ENCODE measurements at places on chromosomes 2 and 18.

DNA sequence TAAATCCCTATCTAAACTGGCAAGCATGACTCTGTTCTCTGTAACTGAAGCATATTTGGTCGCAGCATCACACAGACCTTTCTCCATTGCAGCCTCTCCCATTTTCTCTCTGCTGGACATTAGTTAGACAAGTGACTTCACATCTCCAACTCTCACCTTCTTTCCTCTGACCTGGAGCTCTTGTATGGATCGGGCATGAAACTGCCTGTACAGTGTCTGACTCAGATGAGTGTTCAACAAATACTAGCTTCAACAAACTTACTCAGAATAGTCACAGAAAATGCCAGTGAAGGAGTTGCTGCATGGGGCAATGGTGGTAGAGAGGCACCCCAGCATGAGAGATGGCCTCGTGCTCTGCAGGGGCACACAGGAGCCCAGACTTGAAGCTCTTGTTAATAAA is 104.7 kb upstream of the COPS8 start:
- DNase-seq = no peak

DNA sequence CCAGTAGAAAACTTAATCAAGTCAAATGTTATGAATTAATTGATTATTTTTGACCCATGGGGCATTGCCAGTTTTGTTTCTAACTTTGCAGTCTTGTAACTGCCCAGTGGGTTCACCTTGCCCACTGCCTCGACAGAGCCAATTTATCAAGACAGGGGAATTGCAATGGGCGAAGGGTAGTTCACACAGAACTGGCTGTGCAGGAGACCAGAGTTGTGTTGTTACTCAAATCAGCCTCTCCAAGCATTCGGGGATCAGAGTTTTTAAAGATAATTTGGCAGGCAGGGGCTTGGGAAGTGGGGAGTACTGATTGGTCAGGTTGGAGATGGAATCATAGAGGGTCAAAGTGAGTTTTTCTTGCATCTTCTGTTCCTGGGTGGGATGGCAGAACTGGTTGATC is 168.5 kb upstream of the COPS8 start:
- DNase-seq = no peak

GRCh38 chr18:39681061-39681460 is 2115.5 kb upstream of the CELF4 start:
- DNase-seq = no peak

GRCh38 chr18:47100212-47100831 is 50.0 kb downstream of the HDHD2 start:
- DNase-seq = peak; percentile 53

DNA sequence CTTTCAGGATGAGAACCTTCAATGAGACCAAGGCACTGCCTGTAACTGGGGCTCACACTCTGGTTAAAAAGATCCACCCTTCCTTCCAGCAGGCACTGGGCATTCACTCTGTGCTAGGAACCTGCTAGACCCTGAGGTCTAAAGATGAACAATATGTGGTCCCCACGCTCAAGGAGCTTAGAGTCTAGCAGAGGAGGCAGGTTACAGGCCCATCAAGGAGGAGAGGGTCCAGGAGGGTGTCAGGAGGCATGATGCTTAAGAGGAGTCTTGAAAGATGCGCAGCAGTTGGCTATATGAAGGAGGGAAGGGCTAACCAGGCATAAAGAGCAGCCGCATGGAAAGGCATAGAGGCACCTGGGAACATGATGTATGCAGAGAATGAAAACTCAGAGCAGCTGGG is 4.5 kb downstream of the ANKRD53 start:
- DNase-seq = no peak

DNA sequence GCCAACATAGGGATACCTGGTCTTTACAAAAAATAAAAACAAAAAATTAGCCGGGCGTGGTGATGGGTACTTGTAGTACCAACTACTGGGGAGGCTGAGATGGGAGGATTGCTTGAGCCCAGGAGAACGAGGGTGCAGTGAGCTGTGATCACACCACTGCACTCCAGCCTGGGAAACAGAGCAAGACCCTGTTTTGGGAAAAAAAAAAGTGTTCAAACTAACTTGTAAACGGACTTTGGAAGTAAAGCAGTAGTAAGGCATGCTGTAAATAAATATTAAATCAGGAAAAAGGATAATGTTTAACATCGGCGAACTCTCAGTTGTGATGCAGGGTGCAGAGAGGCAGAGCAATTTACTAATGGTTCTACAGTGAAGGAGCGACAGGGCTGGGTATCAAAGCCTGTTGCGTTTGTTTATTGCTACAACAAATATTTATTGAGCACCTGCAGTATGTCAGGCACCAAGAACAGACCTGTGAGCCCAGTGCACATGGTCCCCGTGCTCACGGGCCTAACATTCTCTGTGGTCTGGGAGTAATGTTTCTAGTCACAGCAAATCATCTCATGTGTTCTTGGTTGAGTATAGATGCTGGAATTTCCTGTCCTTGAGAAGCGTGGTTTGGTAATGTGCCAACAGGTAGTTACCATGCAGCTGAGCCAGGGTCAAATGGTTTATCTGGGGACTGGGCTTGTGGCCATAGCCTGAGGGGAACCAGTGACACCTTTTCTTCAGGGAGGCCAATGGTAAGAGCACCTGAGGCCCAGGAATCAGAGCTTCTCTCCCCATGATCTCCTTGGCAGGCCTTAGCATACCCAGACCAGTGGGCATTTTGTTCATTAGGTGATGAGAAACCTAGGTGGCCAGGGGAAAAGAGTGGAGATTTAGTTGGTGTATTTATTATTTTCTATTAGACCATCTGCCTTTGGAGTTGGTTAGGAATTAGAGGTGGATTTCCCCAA is 27.9 kb upstream of the GREB1 start:
- no peak for DNase-seq

- DNase-seq = no peak
Observed at GRCh38 chr18:45222180-45222579, 393.1 kb upstream of the SLC14A2 start.

GRCh38 chr2:61786876-61787275 is 67.0 kb downstream of the FAM161A start:
- no peak for DNase-seq

DNA sequence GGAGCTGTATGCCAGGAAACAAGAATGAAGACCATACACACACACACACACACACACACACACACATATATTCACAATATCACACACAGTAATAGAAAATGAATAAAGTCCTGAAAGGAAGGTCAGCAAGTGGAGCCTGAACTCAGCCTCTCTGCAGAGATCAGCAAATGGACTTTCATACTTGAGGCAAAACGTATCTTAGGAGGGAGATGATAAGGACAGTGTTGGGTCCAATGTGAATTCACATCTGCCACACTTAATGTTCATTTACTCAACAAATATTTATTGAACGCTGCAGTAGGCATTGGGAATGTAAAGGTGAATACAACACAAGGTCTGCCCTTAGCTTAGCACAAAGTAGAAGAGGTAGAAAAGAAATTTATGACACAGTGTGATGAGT is 2.7 kb upstream of the MTLN start:
- DNase-seq = no peak

DNA sequence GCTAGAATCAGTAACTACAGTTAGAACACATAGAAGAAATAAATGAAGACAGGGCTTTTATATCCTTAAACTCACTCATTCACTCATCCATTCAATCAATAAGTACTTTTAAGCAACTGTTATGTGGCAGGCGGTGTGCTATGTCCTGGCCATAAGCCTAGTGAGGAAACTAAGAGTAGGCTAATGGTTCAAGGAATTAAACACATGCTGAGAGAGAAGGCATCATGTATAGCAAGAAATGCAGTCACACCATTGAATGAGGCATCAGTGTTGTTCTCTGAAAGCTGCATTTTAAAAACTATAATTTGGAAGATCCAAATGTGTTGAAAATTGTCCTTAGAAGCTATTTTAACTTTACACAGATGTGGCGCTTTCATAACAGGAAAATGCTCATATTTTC is 86.5 kb upstream of the DTNA start:
- DNase-seq = no peak

DNA sequence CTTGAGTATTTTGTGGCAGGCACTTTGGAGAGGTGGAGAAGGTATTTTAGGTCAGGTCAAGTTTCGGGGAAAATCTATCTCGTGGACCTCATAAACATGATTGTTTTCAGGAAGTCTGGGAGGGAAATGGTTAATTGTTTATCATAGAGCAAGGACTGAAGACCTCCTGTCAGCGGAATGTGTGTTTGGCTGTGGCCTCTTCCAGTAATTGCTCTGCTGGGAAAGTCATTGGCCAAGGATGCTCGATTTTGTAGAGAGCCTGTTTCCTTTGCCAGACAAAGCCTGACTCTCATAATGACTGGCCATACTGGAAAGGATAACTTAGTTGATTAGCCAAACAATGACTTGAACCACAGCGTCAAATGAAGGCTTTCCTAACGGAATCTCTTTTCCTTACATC is 30.0 kb downstream of the IL1R2 start:
- DNase-seq = peak; percentile 36

DNA sequence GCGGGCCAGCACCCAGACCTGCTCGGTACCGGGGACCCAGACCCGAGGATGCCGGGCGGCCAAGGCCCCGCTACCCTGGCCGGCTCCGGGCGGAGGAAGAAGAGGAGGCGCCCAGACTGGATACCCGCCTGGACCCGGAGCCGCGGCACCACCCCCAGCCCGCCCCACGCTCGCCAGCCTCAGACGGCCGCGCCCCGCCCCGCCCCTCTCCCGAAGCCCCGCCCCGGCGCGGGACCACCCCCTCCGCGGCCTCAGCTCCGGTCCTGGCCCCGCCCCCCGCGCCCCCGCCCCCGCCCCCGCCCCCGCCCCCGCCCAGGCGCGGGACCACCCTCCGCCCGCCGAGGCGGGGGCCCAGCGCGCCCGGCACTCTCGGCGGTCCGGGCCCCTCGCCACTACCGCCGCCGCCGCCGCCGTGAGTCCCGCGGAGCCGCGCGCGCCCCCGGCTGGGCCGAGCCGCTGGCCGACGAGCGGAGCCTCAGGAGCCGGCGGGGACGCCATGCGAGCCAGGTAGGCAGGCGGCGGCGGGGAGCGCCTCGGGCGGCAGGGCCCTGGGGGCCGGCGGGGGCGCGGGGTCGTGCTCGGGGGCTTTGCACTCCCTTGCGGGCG is at the start of gene SH3BP4:
TSS of gene SH3BP4 (plus strand) at position 354 of the 606 bp plus-strand sequence. CDS start 82,986 bp downstream, outside the sequence.
- DNase-seq = peak; percentile 81

DNA sequence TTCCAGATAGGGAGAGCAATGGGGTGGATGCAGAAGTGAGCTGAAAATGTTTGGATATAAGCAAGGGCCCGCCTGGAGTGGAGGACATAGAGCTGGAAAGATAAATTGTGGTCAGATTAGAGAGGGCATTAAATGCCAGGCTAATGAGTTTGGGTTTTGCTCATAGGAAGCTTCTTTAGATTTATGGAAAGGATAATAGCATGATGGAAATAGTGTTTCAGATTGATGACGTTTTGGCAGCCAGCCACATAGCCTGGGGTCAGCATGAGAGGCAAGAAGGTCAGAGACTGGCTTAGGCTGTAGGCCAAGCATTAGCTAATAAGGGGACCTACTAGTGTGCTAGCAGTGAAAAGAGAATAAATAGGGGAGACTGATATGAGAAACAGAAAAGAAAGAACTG is 321.6 kb downstream of the STK39 start:
- DNase-seq = no peak

- peak; percentile 83 for DNase-seq
Observed at GRCh38 chr2:127143841-127144782, 37.2 kb upstream of the BIN1 start.

- DNase-seq = no peak
Observed at GRCh38 chr2:109270505-109271312, 141.7 kb downstream of the SH3RF3 start.

DNA sequence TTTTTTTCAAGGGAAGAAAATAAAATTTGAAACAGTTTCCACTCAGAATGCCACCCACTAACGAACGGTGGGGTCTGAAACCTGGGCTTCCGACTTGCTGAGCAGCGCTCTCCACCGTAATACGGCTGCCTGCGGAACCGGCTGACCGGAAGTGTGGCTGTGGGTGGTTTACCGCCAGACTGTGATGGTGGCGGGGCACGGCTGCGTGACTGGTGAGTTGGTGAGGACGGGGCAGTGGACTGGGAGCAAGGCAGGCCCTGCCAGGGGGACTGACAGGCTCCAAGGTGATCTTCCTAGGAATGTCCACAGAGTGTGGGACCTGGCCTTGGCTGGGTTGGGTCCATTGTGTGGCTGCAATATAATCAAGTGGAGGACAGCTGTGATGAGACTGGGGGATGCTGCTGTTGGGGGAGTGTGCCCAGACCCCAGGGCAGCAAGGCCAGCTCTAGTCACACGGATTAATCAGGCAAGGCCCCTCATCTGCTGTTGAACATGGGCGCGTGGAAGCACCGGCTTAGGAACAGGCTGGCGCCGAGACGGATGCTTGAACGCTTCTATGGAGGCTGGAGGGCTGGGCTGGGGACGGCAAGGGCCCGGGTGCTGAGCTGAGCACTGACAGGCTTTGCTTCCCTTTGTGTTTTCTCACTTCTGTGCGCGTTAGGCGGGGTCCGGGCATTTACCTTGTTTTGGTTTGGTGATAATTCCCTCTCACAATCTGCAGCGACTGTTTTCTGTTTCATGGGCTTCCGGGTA is 357.7 kb upstream of the SPRED2 start:
- DNase-seq = no peak

GRCh38 chr2:3368261-3368722 is 9.3 kb downstream of the EIPR1 start:
- no peak for DNase-seq

- no peak for DNase-seq
Observed at GRCh38 chr18:36718705-36719328, 110.0 kb downstream of the TPGS2 start.

GRCh38 chr2:227395556-227395955 is 7.8 kb upstream of the SCYGR1 start:
- DNase-seq = no peak

DNA sequence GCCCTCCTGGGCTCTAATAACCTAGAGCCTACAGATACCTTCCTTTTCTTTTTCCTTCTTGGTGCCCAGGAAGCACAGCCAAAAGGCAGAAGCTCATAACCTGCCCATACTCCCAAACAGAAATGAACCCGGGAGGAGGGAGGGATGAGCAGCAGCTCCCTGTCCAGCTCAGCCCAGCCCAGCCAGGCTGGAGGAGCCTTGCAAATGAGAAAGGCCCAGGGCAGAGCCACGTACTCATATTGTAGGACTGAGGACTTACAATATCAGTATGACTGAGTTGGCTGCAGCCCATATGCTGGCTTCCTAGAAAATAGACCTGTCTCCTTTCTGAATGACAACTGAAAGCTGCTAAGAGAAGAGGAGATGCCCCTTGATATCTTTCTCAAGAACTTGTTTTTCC is 21.7 kb downstream of the PKDCC start:
- no peak for DNase-seq

DNA sequence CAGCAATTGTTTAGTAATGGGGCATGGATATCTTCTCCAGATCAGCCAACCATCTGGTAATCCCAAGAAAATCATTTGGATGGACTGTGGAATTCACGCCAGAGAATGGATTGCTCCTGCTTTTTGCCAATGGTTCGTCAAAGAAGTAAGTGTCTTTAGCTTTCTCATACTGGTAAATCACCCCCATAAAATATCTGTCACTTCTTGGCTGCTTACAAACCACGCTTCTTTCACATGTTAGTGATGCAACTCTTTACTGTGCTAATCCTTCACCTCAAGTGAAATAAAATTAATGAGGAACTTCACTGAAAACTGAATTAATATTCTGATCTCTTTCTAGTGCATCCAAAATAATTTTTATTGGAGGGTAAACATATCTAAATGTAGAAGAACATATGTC is 18.9 kb downstream of the CPO start:
- no peak for DNase-seq
